ENCODE measurements at places on chromosomes 4 and X. TPM values are rescaled to one million over a fixed set of nuclear protein-coding genes. Genes with fewer than 3 reads are reported as not detected.

LEF1 gene
- 1.8 TPM for total RNA-seq

TRIM2 gene
- total RNA-seq, result 70.4 TPM

C4orf17 gene
- not detected for total RNA-seq

- no peak for DNase-seq
Measured at GRCh38 chr4:17117746-17118145, 219.3 kb upstream of the LDB2 start.

DNA sequence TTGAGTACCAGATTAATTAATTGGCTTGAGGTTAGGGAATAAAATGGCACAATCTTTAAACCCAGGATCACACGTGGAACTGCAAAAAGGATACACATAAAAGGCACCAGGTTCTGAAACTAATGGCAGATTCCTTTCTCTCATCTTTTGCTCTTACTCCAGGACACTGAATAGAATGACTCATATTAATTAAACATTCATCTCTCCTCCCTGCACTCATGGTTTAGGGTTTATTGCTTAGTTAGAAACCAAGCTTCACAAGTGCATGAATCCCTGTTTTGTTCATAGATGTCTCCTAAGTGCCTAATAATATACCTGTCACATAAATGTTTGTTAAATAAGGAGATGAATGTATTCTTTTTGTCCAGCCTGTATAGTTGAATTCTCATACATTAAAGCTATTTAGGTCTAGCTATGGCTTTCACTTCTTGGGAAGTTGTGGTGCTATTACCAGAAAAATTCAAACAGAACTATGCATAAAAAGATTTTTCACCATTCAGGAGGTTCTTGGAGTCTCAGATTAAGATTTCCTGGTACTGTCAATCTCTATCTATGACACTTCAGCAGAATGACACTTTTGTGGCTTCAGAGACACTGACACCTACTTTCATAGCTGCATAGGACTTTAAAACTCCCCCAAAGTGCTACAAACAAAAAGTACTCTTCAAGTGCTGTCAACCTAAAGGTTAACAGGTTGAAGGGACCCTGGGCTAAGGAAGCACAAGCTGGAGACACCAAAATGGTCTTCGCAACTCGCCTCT, 7.4 kb downstream of the CORIN start:
- no peak for DNase-seq

GRCh38 chr4:160110891-160111290, 1008.0 kb downstream of the RAPGEF2 start:
- DNase-seq, result no peak

DNA sequence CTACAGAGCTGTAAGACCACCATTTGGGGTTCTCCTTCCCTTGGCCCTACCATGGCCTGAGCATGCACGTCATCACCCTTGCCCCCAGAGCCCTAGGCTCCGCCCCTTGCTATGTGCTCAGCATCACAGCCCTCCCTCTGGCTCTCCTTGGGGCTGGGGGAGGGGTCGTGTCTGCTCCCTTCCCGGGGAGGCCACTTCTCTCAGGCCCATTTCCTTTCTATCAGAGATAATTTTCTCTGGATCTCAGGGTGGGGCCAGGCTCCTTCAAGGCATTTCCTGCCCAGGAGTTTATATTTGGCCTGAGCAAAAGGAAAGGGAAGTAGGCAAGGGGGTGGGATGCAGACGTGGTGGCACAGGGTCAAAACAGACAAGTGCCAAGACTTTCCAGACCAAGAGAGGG, 55.9 kb downstream of the STARD8 start:
- no peak for DNase-seq

- DNase-seq, result peak; percentile 9
Measured at GRCh38 chr4:65623506-65623905, 46.8 kb downstream of the EPHA5 start.

DNA sequence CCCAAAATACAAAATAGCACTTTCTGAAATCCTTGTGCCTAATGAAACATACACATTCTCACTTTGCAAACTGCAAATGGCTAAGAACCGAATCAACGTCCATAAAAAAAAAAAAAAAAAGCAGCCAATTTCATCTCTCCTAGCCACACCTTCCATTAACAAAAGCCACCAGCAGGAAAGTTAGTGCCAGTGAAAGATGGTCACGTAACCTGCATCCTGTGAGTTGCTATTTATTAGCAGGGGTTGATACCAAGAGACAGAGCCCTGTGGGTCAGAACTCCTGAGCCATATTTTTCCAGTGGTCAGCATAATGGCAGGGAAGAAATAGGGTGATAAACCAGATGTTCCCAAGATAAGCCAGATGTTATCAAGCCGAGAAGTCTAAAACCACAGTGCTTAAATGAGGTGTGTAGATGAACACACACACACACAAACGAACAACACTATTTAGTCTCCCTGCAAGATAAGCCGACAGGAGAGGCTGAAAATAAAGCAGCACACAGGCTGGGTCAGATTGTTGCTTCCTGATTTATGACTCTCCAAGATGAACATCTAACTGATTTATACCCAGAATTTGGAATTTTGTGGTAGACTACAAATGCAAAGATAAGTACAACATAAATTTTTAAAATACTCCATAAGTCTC, 11.5 kb downstream of the PPARGC1A start:
- no peak for DNase-seq
